ENCODE measurements at places on chromosomes 11 and 22.

DNA sequence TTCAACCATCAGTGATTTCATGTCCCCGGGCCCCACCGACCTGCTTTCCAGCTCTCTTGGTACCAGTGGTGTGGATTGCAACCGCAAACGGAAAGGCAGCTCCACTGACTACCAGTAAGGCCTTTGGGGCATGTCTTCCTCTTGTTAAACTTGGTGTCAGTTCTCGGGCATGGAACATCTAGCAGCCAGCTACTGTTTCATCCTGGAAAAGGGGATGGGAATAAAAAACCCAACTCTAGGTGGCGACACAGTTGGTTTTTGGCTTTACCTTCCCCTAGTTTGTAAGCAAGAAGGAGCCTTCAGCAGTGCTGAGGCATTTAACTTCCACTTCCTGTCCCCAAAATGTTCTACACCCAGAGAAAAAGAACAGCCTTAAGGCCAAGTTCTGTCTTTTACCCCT is 76.7 kb downstream of the BMAL1 start:
- DNase-seq: no peak

GRCh38 chr11:94639901-94640721 is 72.9 kb downstream of the PIWIL4 start:
- DNase-seq: no peak

GRCh38 chr22:44576311-44577260 is 78.6 kb upstream of the RTL6 start:
- no peak for DNase-seq

DNA sequence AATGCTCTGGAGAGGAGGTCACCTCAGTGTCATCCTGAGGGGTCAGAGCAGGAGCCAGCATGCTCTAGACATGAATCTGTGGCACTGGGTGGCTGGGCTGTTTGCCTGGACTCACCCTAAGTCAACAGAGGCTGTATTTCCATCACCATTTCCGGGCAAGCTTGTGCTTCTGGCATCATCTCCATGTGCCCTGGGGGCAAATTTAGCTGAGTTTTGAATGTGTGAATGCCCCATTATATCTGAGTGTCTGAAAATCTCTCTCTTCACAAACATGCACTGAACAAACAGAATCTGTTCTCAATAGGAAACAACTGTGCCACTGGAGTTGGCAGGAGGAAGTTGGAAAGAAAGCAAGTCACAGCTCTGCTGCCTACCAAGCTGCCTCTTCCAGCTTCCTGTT is 356.2 kb downstream of the GRM5 start:
- no peak for DNase-seq

GRCh38 chr22:36606659-36607058 is 77.7 kb upstream of the EIF3D start:
- no peak for DNase-seq

DNA sequence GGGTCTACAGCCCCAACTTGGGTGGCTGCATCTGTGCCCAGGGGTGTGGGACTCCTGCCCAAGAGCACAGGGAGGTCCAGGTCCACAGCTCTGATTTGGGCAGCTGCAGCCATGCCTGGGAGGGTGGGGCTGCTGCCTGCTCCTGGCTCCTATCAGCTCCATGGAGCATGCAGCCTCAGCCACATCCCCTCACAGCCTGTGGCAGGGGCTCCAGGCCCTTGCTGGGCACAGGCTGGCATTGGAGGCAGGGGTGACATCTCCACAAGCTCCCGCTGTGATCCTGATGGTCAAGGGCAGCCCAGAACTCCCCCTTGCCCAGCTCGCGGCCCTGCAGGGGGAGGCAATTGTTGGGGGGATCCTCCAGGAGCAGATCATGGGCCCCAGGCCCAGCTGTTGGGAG is 6.3 kb upstream of the OR56A4 start:
- no peak for DNase-seq

- no peak for DNase-seq
Measured at GRCh38 chr11:16350125-16350524, 6.2 kb downstream of the SOX6 start.

GRCh38 chr11:11498195-11498594 is 123.6 kb downstream of the GALNT18 start:
- no peak for DNase-seq

DNA sequence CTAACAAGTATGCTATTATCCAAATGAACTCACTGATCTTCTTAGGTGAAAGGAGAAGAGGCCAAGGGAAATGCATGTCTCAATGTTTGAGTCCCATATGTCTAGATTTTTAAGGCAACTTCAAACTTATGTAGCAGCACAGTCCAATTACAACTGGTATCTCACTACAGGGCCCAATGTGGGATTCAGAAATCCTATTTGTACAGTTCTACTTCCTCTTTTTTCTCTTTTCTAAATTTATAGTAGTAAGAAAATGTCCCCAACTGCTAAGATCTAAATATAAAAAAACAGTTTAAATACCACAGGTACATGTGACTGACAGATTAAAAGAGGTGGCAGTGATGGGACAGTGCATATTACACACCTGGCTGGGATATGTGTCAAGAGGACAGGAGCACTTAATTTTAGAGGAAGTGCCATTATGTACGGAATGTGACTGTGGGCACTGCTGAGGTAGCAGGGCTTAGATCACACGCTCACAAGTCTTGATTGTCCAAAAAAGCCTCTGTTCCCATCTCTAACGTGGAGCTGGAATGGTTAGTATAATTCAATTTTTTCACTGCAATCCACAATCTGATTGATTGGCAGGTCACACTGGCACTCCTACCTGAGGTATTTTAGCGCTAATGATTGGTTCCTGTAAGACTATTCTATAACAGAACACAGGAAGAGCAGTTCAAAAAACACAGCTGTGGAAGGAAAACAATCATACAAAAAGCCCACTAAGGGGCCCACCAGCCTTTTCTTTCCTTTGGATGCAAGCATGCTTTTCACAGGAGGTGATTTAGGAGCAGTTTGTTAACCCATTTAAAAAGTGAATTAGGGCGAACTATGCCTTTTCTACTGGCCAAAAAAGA is 34.6 kb downstream of the APOL5 start:
- no peak for DNase-seq

DNA sequence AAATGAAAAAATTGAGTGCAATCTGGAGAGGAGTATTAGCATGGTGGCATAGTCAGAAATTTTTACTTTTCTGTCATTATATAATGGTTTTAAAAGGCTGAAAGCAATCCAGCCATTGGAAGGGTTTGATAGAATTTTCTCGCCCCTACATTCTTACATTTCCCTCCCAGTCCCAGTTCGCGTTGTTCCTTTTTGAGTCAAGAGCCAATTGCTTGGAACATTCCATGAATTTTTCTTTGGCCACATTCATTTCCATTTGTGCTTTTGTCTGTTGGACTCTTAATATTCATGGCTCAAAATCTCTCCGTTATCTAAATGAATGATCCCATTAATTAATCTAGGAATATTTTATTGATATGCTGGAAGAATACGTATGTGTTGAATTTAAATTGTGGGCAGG is 66.0 kb downstream of the GRK3 start:
- no peak for DNase-seq

DNA sequence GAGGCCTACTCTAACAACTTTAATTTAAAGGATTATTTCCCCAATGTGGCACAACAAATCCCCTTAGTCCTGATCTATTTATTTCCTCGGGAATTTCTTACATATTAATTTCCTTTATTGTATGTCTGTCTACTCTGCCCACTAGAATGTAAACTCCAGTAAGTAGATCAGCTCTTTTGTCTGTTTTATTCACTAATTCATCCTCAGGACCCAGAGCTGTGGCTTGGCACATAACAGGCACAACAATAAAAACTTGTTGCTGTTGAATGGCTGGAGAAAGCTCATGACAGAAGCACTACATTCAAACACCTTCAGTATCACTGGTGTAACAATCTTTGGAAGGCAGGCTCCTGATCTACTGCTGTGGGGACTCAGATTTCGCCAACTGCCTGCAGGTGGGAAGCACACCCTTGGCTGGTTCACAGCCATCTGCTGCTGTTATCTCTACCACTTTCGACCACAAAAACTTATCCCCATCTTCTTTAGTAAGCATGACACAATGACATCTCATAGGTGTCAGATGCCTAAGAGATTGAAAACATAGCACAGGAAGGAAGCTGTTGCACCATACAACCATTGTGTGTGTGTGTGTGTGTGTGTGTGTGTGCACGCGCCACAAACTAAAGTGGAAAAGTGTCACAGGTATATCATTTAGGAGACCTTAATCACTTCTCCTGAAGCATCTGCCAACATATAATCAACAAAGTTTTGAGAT is 11.9 kb downstream of the HIRA start:
- DNase-seq: no peak

- DNase-seq: no peak
Measured at GRCh38 chr22:37932821-37933578, 20.4 kb downstream of the C22orf23 start.

GRCh38 chr11:3817181-3817800 is 8.9 kb downstream of the PGAP2 start:
- DNase-seq: no peak

DNA sequence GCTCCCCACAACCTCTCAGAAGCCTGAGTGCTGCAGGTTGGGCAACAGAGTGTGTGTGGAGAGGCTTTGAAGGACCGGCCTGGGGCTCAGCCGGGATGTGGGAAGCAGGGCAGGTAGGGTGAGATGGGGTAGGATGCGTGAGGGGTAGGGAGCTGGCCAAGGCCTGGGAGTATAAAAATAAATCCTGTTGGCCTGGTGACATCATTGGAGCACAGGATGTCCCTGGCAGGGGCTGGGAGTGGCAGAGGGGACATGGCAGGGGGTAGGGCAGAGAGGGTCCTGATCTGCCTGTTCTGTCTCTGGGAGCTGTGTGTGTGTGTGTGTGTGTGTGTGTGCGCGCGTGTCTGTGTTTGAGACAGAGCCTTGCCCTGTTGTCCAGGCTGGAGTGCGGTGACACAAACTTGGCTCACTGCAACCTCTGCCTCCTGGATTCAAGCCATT is 28.6 kb downstream of the TEF start:
- DNase-seq: no peak

GRCh38 chr22:48884786-48885185 is 942.9 kb downstream of the BRD1 start:
- DNase-seq: peak; percentile 47

GRCh38 chr11:118930094-118930712 is 4.5 kb upstream of the BCL9L start:
- peak; percentile 89 for DNase-seq

DNA sequence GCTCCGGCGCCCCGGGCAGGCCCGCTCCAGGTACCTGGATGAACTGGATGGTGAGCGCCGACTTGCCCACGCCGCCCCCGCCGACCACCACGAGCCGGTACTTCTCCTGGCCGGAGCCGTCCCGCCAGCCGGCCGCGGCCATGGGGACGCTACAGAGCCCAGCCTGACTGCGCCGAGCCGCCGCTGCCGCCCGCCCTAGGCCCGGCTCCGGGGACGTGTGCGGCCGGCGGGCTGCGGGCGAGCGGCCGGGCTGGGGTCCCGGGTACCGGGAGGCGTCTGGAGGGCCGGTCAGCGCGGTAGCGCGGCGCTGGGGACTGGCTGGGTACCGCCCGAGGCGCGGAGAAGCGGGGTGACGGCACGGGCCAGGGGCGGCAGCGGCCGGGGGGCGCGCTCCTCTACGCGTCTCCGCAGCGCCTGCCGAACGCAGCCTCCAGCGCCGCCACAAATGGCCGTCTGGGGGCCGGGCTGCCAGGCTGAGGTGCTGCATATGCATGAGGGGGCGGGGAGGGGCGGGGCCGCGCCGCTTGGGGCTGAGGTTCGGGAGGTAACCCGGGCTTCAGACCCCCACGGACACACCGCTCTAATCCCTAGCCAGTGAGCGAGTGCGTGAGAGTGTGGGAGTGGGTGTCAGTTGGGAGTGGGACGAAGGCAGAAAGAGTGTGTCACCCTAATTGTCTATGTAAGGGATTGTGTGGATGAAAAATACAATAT is at the start of gene RRAS2:
Gene RRAS2, minus strand, starts transcription at position 455 of the 711 bp plus-strand sequence. Its CDS starts 313 bp downstream, at position 142.
- DNase-seq: peak; percentile 87

DNA sequence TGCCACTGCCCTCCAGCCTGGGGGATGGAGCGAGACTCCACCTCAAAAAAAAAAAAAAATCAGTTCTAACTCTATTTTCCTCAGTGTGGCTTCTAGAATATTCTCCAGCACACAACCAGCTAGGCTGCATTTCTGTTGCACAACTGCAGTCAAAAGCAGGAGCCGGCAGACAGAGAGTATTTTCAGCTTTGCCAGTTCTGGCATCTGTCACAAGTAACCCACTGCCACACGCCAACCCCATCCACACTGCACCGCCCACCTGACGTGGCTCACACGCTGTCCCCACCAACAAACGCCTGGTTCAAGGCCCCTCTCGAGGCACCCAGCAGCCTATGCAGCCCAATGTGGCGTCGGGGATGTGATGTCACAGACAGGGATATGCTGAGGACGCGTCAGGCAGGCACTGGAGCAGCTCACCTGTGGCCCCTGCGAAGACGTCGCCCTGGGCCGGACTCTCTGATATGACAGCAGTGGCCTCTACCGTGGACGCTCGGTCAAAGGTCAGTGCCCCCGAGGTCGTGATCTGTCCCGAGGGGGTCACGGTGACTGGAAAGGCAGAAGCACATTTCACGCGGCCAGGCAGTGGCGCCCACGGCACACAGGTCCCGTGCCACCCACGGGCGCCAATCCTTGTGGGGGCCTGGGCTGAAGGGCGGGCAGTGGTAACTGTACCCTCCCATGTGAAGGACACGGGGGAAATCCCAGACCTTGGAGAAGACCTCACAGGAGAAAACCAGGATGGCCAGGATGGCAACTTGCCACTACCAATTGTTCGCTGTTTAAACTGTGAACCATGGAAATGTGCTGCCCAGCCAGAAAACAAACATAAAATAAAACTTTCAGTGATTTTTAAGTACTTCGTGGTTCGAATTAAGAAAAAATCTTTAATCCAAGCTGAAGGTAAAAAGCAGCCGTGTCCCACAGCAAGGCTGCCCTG is 15.5 kb downstream of the DEAF1 start:
- no peak for DNase-seq

DNA sequence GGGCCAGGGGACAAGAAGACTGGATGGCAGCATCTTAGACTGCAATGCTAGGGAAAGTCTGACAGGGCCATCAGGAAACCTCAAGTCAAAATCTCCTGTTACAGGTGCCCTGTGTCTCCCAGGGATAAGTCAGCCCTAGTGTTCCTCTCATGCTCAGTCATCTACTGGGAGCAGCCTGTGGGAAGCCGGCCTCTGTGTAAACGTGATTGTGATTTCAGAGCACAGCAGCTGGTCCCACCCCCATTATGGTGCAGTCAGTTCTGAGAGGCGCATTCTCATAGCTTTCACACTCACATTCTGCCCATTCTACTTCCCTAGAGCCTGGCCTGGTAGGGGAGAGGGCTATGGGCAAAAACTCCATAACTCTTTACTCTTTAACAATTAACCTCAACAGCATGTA is 7.2 kb upstream of the SLN start:
- no peak for DNase-seq

GRCh38 chr11:11432621-11433319 is 79.7 kb upstream of the CSNK2A3 start:
- DNase-seq: no peak

Measured in left forelimb (tissue), 1 donor.